ENCODE measurements at places on chromosomes 5 and 9.

GRCh38 chr5:54634089-54634488 is 116.5 kb downstream of the SNX18 start:
- DNase-seq, result no peak

DNA sequence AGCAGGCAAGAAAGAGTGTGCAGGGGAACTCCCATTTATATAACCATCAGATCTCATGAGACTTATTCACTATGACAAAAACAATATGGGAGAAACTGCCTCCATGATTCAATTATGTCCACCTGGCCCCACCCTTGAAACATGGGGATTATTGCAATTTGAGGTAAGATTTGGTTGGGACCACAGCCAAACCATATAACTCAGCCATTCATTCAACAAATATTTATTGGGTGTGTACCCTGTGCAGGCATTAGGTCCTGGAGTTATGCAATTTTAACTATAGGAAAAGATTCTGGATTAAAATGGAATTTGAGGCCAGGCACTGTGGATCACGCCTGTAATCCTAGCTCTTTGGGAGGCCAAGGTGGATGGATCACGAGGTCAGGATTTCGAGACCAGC is 124.2 kb upstream of the GAS1 start:
- no peak for DNase-seq

- DNase-seq, result no peak
These were observed 41.9 kb downstream of the NDFIP1 start for GRCh38 chr5:142150431-142150830.

DNA sequence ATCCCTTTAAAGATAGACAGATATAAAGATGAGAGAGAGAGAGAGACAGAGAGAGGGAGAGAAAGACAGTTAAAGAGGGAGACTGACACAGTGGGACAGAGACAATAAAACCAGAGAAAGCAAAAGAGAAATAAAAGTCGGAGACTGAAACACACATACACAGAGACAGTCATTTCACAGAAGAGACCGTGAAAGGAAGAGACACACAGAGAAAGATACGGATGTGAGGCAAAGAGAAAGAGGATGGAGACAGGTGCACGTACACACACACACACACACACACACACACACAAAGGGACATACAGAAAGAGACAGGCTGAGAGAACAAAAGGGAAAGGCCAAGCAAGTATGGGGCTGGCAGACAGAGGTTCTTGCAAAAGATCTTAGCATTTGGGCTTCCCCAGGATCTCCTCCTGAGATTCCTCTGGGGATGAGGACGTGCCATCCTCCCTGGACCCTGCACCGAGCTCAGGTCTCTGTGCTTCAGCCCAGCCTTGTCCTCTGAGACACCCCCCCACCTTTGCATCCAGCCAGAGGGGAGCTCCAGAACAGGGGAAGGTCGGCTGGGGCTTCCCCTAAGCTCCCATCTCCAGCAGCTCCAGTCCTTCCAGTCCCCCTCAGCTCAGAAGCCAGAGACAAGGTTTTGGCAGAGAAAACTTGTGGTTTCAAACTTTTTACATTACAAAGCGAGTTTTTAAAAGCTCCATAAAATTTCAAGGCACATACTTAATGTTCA is 318.4 kb upstream of the PANK3 start:
- DNase-seq, result no peak

- DNase-seq, result no peak
These were observed 998 bp downstream of the SRP19 start for GRCh38 chr5:112862085-112862484.

GRCh38 chr9:71587576-71588362 is 180.5 kb downstream of the CEMIP2 start:
- peak; percentile 46 for DNase-seq

DNA sequence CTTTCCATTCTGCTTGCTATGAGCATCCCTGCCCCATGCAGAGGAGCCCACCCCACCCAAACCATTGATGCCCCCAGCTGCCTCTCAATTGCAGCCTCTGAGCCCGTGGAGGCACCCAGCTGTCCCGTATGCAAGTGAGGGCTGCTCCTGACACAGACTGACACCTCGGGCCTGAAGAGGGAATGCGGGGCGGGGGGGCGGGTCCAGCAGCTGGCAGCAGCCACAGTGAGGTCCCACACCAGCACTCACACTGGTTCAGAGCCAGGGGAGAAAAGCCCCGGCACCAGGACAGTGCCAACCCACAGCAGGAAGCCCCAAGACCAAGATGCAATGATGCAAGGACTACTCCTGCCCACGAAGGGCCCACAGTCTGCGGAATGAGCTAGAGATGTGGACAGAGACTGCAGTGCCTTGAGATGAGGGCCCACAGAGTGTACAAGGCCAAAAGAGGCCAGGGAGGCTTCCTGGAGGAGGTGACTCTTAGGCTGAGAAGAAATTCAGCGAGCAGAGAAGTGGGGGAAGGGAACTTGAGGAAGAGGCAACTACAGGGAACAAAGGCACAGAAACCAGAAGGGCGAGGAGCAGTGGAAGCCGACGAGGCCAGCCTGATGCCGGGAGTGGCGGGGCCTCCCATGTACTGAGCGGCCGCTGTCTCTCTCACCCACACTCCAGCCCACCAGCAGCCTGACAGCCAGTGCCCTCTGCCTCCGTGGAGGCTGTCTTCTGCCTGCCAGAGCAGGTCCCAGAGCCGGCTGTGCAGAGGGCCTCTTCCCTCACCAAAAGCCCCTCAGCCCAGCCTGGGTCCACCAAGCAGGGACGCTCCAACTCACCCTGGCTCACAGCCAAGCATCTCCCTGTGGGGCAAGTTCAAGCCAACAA is 9.2 kb downstream of the EEIG1 start:
- no peak for DNase-seq

GRCh38 chr9:88733651-88734421 is 198.9 kb downstream of the NXNL2 start:
- DNase-seq, result peak; percentile 84

DNA sequence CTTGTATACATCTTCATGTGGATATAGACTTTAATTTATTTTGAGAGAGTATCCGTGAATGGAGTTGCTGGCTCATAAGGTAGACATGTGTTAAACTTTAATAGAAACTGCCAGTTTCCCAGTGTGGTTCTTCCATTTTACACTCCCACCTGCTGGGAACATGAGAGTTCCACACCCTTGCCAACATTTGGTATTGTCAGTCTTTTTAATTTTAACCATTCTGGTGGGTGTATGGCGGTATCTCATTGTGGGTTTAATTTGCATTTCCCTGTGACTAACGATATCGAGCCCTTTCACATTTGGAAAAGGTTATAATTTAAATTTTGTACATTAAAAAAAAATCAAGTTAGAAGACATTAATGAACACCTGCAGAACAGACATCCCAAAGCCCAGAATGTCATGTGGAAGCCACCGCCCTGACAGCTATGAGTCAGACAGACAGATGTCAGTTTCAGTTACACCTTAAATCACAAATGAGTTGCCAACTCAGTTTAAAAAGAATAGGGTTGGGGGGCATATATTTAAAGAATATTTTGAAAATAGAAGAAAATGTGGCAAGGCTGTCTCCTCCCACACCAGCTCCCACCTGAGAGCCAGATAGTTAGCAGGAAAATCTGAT is 36.9 kb downstream of the ANKRD33B start:
- DNase-seq, result no peak

- DNase-seq, result peak; percentile 43
These were observed 62.0 kb downstream of the MAPKAP1 start for GRCh38 chr9:125644819-125645507.

- DNase-seq, result peak; percentile 83
These were observed 291.8 kb downstream of the AOPEP start for GRCh38 chr9:95018099-95018936.

GRCh38 chr5:168319774-168320173 is 28.3 kb downstream of the WWC1 start:
- DNase-seq, result peak; percentile 53

DNA sequence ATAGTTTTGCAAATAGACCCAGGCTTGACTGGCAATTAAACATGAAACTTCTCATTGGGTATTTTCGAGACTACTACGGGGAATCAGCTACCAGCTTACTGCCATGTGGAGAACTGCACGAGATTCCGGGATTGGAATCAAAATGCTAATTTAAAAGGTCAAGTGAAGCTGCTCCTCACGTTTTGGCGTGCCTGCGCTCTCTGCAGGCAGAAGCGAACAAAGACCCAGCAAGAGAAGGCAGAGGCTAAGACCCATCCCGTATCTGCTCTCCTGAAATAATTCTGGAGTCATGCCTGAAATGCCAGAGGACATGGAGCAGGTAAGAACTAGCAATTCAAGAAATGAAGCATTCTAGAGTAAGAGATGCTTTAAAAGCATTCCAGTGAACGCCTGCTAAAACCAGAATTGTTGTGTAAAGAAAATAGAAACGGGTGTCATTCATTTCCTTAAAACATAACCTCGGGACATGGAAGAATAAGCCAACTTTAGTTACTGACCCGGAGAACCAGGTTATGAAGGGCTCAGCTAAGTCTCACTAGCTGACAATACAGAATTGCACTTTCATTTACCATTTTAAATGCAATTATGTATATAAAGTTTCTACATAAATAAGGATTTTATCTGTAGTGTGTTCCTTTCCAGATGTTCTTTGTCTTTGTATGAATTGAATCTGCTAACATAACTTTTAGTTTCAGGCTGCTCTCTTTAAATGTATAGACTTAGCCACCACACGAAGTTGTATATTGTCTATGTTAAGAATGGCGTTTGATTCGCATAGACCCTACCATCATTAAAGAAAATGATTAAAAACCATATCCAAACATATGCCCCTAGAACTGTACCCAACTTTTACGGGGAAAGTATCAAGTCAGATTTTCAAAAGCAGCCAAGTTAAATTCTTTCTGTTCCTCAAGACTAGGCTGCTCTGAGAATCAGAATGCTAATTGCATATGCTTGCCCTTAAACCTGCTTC is 2.0 kb upstream of the MAT2B start:
- DNase-seq, result peak; percentile 82

GRCh38 chr5:98735806-98736507 is 37.5 kb upstream of the RGMB start:
- DNase-seq, result peak; percentile 15

DNA sequence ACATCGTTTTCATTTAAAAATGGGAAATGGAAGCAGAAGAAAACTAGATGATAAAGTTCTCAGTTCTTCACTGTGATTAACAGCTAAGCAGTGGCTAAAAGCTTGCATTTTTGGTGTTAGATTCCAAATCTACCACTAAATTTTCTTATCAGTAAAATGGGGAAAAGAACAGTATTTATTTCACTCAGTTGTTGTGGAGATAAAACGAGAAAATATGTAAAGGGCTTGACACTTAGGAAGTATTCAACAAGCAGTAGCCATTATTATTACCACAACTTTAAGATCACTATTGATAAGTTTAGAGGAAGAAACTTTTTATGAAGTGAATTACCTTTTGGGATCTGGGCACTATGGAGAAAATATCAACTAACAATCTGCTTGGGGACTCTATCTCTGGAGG is 4.5 kb downstream of the STOM start:
- no peak for DNase-seq

GRCh38 chr5:122498163-122498562 is 186.1 kb downstream of the SNCAIP start:
- DNase-seq, result peak; percentile 56

- DNase-seq, result peak; percentile 95
These were observed 10.3 kb downstream of the TRIM32 start for GRCh38 chr9:116697362-116697761.

DNA sequence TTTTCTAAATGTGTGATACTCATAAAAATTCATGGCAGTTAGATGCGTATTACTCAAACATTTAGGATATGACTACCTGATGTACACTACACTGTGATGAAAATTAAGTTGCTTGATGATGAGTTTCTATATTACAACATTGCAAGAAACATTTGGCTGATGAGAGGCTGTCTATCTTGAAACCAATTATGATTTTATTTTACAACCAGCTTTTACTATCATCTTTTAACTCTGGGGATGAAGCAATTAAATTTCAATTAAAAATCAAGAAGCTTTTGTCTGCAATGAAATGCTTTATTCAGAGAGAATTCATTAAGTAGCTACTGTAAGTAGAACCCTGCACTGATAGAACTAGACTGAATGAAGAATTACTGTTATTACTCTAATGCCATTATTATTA is 500.4 kb downstream of the KCTD16 start:
- DNase-seq, result no peak

DNA sequence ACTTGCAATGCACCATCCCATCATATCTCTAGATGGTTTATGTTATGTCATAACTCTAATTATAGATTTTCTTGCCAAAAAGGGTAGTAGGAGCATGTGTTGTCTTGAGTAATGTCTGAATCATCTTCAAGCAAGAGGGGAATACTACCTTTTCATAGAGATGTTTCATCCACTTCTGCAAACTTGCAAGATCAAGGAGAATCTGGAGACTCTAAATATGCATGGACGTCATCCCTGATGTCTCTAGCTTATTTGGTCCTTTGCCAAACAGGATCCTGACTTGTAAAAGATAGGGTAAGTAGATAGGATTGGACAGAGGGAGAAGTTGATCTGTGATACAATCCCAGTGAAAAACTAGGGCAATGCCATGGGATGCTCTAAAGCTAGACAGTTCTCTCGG is 246.5 kb downstream of the DMRTA1 start:
- no peak for DNase-seq

DNA sequence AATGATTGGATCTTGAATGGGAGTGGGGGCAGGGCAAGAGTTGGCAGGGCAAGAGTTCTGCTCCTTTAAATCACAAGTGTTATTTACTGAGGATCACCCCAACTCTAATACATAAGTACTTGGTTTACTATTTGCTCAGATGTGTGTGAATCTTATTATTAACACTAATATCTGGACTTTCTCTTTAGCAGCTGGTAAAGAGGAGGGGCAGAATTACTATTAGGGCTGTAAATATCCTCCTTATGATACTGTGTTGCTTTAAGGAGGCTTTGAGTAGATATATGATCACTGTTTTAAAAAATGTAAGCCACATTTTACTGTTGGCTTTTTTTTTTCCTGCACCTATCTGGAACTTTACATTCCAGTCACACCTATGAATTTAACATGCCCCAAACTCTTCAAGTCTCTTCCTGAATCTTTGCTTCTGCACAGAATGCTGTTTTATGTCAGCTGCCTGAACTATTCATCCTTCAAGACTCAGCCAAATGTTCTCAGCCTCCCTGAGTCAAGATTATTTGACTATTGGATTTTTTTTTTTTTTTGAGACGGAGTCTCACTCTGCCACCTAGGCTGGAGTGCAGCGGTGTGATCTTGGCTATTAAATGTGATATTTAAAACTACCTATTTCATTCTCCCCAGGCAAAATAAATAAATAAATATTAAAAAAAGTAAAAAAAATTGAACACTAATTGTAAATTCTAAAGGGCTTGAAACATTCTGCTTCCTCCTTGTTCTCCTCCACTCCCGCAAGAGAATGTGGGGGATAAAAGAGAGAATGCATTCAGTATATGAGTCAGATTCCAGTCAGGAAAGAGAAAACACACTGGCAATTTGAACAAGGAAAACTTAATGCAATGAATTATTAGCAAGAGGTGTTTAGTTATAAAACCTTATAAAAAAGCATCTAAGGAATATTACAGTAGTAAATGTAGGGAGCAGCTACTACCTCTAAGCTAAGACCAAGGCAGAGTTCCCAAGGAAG is 99.3 kb downstream of the FOCAD start:
- no peak for DNase-seq

DNA sequence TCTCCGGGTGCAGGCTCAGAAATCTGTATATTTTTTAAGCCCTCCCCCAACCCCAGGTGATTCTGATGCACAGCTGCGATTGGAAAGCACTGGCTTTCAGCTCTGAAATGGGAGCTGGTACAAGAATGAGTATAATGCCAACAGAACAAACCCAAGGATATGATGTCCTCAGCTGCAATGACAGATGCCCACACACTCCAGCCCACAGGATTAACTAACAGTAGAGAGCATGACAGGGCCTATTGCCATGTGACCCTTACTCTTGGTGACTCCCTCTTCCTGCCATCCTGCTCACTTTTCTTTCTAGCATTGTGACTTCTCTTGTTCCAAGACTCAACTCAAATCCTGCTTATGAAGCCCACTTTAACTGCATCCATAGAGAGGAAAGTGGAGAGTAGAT is 174.5 kb downstream of the FGF18 start:
- DNase-seq, result no peak
